Thoracic aorta (tissue), 2 donors: ENCODE measurements at places on chromosomes 13 and 19.

DNA sequence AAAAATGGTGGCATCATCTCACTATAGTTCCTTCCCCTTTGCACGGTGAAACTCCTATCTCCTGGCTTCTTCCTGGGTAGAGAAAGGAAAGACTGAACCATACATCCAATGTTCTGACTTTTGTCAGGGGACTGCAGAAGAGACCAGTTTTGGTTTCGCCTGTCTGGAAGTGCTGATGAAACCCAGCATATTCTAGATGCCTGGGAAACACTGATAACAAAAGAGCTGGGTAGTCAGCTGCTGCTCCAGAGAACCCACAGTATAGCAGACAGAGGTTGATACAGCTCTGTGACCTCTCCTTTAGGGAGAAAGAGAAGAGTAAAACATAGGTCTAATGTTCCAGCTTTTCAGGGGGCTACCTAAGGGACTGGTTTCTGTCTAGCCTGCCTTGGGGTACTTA is 695.3 kb downstream of the DIAPH3 start:
- DNase-seq: no peak

GRCh38 chr13:33606692-33607091 is 211.3 kb upstream of the RFC3 start:
- no peak for DNase-seq

DNA sequence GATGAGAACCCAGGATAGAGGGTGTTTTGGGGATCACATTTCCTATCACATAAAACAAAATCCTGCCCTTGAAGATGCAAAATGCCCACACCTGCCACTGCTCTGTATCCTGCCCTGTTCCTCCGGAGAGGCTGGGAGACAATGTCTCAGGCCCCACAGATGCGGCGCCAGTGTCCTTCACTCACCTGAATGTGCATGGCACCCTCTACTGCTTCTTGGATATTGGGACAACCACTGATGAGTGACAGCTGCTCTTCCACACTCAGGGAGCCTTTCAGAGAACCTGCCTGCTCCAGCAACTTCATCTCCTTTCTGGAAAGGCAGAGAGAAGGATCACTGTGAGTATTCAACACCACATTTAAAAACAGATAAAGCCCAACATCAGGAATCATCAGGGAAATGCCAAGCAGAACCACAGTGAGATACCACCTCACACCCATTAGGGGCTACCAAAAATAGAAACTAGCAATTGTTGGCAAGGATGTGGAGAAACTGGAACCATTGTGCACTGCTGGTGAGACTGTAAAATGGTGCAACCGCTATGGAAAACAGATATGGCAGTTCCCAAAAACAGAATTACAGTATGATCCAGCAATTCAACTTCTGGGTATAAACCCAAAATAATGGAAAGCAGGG is 36.4 kb downstream of the CRYL1 start:
- DNase-seq: no peak

DNA sequence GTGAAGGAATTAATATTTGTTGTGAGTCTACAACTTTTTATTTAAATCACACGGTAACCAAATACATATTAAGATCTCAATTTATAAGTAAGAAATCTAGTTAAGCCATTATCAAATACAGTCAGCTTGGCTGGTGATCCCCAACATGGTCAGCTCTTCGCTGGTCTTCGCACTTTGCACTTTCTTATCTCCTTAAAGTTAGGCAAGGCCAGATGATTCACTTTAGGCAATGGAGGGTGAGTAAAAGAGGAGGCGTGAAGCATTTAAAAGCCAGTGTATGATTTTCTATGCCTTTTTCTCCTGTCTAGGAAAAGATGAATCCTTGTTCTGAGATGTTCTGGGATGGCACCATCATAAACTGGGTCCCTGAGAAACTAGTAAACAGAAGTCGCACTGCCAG is 793.7 kb upstream of the ARGLU1 start:
- DNase-seq: no peak

GRCh38 chr19:19628501-19629134 is 598 bp upstream of the LPAR2 start:
- no peak for DNase-seq

GRCh38 chr13:97141564-97142005 is 80.5 kb upstream of the MBNL2 start:
- DNase-seq: no peak

- no peak for DNase-seq
Observed at GRCh38 chr19:12754465-12755196, 3.0 kb downstream of the BEST2 start.

GRCh38 chr19:55644191-55644833 is 863 bp downstream of the ZNF581 start:
- no peak for DNase-seq

GRCh38 chr19:16548956-16549355 is 6.7 kb upstream of the CHERP start:
- DNase-seq: no peak

GRCh38 chr19:40733149-40733548 is 16.2 kb downstream of the ITPKC start:
- no peak for DNase-seq
